ENCODE measurements at places on chromosomes 5 and 9. TPM values are rescaled to one million over a fixed set of nuclear protein-coding genes. Genes with fewer than 3 reads are reported as not detected.

The ANKRA2 gene
- total RNA-seq: 17.5 TPM

The LRRC19 gene
- total RNA-seq: 130 TPM

GRCh38 chr5:75678155-75678554, 39.1 kb downstream of the POC5 start:
- no peak for DNase-seq

DNA sequence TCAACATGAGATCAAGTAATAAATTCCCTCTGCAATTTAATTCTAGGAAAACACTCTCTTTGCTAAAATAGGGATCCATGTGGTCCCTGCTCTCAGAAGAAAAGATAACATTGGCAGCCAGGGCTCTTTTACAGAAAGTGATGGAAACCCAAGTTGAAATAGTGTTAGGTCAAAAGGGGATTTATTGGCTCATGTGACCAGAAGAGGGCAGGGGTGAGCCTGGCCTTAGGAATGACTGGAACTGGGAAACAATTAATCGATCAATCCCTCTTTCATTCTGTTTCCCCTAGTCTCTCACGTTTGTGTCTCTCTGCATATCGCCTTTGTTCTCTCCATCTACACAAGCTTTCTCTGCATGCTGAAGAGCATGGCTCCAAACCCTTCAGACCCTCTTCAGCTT, 58.3 kb upstream of the ALDH1B1 start:
- DNase-seq: no peak

DNA sequence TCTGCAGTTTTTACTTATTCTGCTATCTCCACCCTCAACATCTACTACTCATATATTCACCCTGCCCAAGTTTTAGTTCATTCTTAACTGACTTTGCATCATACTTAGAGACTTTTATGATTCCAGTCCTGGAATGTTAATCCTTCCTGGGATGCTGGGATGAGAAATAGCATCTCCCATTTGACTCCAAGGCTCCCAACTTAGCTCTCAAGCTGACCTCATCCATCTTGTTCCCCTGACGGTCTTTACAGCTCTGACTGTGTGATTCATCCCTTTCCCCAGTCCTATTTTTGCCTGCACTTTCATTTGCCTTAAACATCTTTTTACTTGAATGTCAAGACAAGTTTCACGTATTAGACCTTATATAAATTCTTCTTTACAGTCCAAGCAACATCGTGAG, 297.8 kb downstream of the EPB41L4A start:
- DNase-seq: no peak

DNA sequence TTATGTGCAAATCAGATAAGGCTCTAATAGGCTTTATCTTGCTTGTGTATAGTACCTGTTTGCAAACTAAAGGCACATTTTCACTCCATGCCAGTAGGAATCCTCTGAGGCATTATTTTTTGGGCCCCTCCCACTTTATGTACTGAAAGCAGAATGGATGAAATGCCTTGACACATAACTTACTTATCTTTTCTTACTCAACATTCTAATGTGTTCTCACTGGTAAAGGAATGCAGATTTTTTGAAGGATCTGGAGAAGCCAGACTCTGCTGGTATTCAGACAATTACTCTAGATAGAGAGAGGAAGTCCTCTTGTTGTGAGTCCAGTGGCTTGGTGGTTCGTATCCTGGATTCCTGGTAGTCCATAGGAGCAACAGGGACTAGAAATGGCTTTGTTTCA, 336.7 kb downstream of the CCDC171 start:
- DNase-seq: no peak

- DNase-seq: no peak
Observed at GRCh38 chr9:109110329-109111021, 9.3 kb downstream of the TMEM245 start.

The FNIP1 gene
- 41.2 TPM for total RNA-seq

DNA sequence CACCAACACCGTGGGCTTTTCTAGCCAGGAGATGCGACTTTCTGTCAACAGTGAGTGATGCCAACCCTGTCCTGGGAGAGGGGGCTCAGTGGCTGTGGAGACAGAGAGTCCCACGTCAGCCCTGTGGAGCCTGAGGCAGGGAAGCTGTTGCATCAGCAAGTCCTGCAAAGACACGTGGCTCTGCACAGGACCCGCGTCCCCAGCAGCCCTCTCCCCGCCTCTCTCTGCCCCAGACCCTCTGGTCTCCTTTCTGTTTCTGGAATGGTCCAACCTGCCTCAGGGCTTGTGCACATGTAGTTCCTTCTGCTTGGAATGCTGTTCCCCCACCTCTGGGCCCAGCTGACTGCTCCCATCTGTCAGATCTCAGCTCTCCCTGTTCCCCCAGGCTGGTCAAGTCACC, 60.4 kb downstream of the HMCN2 start:
- DNase-seq: no peak

DNA sequence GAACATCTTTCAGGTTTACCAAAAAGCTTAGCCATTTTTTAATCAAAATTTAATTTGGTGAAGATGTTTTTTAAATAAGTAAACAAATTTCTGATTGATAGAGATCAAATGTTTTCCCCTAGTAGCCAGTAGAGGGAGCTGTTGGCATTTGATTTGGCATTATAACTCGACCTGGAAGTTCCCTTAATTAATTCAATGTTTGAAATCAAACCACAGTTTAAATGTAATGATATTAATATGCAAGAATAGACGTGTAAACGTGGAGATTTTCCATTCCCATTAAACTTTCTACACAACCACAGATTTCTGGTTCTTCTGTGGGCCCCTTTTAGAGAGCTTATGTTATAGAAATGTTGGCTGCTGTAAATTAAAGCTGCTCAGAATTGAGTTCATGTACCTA, 148.1 kb upstream of the MPDZ start:
- DNase-seq: peak; percentile 19

DNA sequence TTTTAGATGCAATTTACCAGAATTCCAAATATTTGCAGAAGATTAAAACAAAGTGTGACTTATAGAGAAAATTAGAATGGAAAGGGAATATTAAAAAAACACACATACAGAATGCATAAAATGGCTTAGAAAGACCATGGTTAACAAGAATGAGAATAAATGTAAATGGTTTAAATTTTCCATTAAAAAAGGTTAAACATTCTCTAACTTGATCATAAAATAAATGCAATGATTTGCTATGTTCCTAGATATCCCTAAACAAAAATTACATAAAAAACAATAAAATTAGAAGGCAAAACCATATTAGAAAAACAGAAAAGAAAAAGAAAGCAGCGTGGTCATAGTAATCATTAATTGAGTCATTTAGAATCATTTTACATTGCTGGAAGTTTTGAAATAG, 152.5 kb downstream of the TMEM38B start:
- DNase-seq: no peak

The SLC46A2 gene
- not detected for total RNA-seq

- no peak for DNase-seq
Observed at GRCh38 chr5:168313596-168314204, 22.3 kb downstream of the WWC1 start.

DNA sequence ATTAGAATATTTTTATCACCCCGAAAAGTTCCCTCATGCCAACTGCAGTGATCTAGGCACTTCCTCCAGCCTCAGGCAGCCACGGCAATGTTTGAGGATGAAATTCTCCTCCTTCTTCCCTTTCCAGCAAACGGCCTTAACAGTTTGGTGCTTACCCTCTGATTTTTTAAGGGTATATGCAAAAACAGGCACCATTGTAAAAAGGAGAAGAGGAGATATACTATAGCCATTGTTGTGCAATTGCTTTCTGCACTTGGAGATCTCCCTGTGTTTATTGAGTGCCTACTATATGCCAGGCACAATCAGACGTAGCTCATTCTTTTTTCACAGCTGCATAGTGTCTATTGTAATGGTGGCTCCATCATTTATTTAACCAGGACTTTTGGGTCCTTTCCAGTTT, 29.4 kb downstream of the GSN start:
- DNase-seq: no peak
